Stimulated activated CD8-positive, alpha-beta memory T cell treated with anti-CD3 and anti-CD28 coated beads, Interleukin-7, amount 100 ng/mL, for 1 hour (primary cell): ENCODE measurements at places on chromosomes 4 and X.

GRCh38 chr4:24644983-24645764 is 60.8 kb upstream of the DHX15 start:
- no peak for DNase-seq

DNA sequence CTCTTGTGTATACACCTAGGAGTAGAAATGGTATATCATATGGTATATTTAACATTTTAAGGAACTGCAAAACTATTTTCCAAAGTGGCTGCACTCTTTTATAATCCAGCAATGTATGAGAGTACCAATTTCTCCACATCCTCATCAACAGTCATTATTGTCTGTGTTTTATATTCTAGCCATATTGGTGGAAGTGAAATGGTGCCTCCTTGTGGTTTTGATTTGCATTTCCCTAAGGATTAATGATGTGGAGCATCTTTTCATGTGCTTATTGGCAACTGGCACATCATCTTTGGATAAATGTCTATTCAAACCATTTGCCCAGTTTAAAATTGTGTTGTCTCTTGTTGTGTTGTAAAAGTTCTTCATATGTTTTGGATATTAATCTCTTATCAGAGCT is 9.6 kb downstream of the BMP15 start:
- no peak for DNase-seq

- no peak for DNase-seq
Observed at GRCh38 chr4:157977086-157977485, 195.7 kb downstream of the GASK1B start.

DNA sequence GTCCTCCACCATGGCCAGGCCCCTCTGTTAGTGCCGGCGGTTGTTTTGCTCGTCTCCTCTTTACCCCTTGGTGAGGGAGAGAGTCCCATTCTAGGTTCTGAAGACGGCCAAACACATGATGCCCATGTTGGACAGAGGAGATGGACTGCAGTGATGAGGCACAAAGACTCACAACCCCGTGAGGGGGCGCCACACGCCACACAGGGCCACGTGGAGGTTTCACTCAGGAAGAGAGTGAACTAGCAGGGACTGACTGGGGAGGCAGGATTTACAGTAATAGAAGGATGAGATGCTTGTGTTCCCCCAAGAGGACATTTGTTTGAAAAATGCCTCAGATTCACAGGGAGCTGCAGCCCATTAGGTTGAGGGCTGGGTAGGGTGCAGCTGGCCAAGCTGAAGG is 655.3 kb upstream of the FRG1 start:
- DNase-seq, result no peak

- DNase-seq, result no peak
Observed at GRCh38 chr4:154642373-154643009, 30.0 kb upstream of the FGG start.

- DNase-seq, result no peak
Observed at GRCh38 chr4:183038436-183038835, 60.6 kb upstream of the WWC2 start.

DNA sequence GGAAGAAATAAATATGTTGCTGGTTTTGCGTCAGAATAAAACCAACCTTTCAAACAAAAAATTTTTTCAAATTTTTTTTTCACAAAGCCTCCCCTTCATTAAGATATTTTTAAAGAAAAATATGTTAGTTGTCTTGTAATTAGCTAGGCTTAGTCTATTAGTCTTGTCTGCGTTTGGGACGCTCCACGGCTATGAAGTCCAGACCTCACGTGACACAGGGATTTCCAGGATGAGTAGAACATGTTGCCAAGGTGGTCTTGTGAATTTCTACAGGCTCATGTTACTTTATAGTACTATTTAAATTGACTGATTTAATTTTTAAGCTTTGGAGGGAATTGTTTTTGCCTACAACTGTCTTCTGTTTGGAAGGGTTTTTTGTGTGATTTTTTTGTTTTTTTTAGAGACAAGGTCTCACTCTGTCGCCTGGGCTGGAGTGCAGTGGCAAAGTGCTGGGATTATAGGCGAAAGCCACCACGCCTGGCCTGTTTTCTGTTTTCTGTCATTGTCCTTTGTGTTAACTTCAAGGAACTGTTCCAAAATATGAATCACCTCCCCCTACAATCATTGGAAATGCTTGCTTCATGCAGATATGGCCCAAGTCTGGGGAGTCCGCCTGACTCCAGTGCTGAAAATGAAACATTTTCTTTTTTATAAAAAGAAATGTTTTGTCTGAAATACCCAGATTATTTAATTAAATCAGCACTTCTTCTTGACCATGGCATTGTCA is 26.2 kb downstream of the TMEM144 start:
- DNase-seq, result no peak

DNA sequence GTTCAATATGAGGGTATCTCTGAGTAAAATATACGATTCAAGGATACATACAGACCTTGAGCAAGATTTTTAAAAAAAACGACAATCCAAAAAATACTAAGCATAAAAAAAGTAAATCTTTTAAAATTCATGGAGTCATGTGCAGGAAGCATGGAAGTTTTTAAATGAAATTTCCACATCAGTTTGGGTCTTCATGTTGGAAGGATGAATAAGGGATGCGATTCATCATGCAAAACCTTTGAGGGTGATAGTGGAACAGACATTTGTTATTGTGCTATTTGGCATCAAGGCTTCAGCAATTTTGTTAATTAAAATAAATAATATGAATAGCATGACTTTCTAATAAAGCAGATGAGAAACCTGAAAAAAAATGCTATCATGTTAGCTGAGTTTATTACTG is 815.0 kb upstream of the PCDH10 start:
- DNase-seq, result no peak

DNA sequence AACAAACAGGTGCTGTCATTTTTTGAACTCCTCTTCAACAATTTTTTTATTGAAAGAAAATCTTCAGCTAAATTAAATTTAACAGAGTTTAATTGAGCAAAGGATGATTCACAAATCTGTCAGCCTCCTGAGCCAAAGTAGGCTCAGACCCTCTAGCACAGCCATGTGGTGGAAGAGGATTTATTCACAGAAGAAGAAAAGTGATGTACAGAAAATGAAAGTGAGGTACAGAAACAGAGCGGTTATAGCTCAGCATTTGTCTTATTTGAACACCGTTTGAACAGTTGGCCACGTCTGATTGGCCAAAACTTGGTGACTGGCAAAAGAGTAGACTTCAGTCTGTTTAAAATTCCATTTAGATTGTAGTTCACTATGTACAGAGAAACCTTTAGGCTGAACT is 217.3 kb downstream of the SPANXN1 start:
- no peak for DNase-seq

DNA sequence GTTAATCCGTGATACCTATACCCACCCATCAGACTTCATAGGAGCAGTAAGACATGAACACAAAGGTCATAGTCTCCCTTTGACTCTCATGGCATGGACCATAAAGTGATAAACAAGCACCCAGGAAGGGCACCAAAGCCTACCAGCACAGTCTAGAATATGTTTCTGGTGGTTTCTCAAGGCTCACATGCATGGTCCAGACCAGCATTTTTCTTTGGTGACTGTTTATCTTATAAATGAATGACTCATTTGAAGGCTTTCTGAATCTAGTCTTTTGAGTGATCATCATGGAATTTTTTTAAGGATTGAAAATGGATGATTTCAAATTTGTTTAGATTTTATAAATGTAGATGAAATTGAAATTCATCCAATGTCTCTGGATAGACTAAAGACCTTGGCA is 32.0 kb upstream of the AMELX start:
- no peak for DNase-seq

GRCh38 chrX:111322231-111322855 is 52.1 kb upstream of the CAPN6 start:
- DNase-seq, result no peak

- DNase-seq, result peak; percentile 71
Observed at GRCh38 chr4:77818602-77819403, at the start of gene CNOT6L. TSS of gene CNOT6L (minus strand) at chr4:77819368. CDS start at chr4:77819308, 60 bp downstream.

- DNase-seq, result no peak
Observed at GRCh38 chrX:11347300-11347699, 54.1 kb downstream of the AMELX start.

GRCh38 chr4:87356832-87357526 is 34.0 kb downstream of the HSD17B11 start:
- DNase-seq, result no peak

- no peak for DNase-seq
Observed at GRCh38 chr4:153120235-153120634, 84.0 kb upstream of the TRIM2 start.

DNA sequence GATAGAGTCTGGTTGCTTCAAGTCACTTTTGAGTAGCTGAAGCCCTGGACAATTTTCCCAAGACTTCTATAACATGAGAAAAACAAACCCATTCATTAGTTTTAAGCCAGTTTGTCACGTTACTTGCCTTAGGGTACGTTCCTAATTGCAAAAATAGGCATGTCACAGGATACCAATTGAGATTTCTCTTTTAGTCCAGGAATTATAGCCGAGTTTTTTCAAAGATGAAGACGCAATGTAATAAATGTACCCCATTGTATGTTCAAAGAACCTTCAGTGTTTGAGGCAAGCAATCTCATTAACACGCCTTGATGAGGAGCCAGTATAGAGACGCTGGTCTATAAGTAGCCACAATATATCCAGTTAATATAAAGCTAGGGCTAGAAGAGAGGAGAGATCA is 534.2 kb downstream of the INPP4B start:
- DNase-seq, result no peak

- no peak for DNase-seq
Observed at GRCh38 chr4:90876296-90876695, 749.1 kb downstream of the CCSER1 start.

DNA sequence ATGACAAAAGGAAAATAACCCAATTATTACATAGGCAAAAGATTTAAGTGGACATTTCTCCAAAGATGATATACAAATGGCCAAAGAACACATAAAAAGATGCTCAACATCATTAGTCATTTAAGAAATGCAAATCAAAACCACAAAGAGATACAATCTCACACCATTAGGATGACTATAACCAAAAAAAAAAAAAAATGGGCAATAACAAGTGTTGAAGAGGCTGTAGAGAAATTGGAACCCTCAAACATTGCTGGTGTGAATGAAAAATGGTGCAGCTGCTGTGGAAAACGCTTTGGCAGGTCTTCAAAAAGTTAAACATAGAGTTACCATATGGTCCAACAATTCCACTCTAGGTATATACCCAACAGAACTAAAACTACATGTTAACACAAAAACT is 5.6 kb upstream of the PRDX4 start:
- DNase-seq, result no peak

DNA sequence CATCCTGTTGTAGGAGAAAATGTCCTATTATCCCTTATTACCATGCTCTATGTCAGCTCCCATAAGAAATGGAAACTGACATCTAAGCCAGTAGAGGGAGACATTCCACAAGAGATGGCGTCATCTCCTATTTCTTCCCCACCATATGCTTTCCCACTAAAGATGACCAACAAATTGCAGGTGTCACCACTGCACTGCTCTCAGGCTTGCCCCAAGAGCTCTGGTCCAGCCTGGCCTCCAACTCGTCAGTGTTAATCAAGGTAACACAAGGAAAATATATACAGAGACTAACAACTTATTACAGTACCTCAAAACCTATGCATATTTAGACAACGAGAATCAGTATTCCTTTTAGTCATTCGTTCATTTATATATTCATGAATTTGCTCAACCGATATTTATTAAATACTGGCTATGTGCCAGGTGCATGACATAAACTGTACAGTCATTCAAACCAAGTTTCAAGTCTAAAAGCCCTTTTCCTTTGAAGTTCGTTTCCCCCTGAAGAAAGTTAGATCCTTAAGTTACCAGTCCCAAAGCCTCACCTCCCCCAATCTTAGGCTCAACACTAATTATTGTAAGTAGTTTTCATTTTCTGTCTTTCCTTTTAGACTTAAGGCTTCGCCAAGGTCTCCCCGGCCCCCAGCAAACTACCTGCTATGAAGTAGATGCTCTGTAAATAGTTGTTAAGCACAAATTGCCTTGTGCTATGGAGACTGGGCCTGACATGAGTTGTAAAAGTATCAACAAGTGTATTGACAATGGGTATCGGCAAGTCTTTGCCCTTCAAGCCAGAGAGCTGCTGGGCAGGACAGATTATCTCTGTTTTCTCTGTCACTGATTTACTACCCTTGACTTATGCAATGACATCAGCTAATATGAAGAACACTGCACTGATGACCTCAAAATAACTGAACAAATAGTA is 3.1 kb upstream of the FGB start:
- no peak for DNase-seq

DNA sequence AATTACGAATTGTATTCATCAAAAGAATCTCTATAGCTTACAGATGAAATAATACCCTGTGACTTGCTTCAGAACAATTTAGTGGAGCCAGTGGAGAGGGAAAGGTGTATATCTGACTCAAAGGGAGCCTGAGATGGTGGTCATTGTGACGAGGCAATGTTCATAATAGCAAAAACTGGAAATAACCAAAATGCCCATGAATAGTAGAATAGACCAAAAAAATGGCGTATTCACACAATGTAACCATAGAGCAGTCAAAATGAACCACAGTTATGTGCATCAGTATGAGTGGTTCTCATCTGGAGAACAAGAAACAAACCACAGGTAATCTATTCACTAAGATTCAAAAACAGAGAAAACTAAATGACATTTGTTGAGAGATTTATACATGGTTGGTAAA is 125.3 kb upstream of the CLNK start:
- DNase-seq, result no peak

GRCh38 chr4:13103382-13104015 is 380.6 kb downstream of the RAB28 start:
- no peak for DNase-seq

DNA sequence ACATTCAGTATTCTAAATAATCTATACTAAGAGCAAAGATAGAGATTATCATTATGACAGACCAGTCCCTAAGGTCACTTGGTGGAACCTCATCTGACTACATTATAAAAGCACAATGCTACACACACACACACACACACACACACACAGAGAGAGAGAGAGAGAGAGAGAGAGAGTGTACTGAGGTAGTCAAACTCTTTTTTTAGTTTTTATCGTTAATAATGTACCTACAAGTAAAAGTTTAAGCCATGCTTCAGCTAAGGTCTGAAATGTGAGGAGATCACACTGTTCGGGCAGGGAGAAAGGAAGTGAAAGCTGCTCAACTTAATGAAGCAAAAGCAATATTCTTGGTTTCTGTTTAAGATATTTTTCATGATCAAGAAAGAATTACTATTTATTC is 75.8 kb upstream of the CCDC160 start:
- DNase-seq, result no peak

- DNase-seq, result no peak
Observed at GRCh38 chr4:158875026-158875425, 106.2 kb downstream of the FNIP2 start.

DNA sequence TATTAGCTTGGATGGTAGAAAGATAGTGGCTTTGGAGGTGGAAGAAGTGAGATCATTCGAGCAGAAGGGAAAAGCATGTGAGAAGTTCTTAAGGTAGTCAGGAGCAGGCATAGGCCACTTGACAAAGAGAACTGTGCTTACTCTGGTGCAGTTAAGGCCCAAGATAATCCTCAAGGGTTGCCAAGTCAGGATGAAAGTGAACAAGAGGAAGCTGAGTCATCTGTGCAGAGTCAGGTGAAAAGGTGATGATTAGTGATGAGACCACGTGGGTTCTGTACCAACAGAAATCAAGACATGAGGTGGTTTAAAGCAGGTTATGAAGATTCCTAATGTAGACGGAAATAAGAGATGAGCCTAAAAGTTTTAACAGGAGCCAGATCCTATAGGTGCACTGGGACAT is 369.8 kb downstream of the DTHD1 start:
- DNase-seq, result no peak
